ENCODE measurements at places on chromosomes 7 and 10.

GRCh38 chr10:77564731-77565589, 72.6 kb downstream of the KCNMA1 start:
- no peak for DNase-seq

- DNase-seq, result no peak
Measured at GRCh38 chr7:9307131-9307530, 873.7 kb downstream of the NXPH1 start.

DNA sequence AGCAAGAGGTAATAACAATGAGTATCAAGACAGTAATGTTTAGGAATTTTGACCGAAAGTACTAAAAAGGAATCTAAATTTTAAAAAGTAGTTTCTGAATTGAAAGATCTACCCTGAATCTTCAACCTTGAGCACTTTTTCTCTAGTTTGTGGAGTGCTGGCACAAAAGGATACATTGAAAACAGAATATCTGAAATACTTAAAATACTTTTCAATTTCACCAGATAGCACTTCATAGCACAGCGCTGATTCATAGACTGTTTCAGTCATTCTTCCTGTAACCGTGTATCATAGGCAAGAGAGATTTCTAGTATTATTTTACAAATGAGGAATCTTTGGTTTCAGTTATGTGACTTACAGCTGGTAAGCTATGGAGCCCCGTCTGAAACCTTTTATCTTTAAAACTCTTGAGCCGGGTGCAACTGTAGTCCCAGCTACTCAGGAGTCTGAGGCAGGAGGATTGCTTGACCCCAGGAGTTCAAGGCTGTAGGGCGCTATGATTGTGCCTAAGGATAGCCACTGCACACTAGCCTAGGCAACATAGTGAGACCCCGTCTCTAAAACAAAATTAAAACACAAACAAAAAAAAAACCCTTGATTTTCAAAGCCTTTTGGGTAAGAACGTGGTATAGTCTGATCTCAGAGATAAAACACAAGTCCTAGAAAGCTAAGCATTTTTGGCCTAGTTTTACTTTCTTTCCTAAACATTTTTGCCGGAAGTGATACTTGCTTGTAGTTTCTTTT, 35.1 kb downstream of the FHIP2A start:
- no peak for DNase-seq

DNA sequence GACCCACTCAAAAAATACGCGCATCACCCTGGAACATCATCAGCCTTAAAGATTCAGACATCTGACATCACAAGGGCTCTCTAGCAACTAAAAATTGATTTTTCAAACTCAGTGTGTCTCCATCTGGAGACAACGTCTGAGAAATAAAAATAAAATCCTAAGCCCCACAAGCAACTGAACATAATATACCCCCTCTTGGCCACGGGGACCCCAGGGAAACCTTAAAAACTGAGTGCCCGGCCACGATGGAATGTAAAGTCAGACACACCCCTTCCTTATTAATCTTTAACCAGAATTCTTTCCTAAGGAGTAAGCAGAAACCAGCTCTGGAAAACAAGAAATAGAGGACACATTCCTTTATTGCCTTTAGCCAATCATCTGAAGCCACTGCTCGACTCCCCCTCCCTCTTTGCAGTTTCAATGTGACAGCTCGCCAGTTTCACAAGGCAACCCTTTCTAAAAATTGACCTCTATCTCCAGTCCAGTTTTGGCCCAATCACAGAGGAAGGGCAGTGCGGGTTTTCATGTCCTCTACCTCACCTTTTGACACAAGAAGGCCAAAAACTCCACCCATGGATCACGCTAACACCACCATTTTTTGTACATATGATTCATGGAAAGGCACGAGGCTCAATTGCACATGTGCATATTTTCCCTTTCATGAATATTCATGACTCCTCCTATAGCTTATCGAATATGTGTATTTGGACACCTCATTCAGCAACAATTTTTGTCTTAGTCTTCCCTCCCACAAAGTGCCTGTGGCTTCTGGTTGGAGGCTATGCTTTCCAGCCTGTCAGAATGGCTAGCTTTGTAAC, 24.2 kb downstream of the IFIT3 start:
- DNase-seq, result no peak

DNA sequence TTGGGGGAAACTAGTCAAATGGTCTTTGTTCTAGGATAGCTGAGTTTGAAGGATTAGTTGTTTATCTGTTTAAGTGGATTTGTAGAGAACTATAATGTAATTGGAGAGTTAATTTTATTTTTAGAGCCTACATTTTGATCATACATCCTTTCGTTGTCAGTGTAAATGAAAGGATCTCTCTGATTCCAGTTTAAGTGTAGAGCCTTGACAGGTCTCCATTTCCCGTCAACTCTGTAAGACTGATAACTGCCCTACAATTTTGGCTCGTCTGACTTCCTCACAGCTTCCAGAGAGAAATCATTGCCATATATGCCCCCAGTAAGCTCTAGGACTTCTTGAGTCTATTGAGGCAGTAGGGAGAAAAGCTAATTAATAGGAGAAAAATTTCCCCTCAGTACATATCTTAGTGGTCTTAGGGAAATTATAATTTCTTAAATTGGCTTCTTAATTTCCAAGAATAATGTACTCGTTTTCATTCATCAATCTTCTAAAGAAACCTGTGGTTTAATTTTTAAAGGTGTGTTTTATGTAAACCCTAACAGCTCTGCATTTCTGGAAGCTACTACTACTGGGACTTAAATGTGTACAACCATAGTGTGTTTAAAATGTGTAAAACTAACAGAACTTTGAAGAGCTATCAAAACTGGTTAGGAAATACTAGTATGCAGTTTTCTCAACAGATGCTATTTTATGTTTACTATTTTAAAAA, 3.8 kb downstream of the KMT2E start:
- DNase-seq, result no peak

- DNase-seq, result no peak
Measured at GRCh38 chr10:18866852-18867251, 181.7 kb upstream of the MALRD1 start.

GRCh38 chr10:80260295-80261243, 28.9 kb downstream of the MAT1A start:
- no peak for DNase-seq

DNA sequence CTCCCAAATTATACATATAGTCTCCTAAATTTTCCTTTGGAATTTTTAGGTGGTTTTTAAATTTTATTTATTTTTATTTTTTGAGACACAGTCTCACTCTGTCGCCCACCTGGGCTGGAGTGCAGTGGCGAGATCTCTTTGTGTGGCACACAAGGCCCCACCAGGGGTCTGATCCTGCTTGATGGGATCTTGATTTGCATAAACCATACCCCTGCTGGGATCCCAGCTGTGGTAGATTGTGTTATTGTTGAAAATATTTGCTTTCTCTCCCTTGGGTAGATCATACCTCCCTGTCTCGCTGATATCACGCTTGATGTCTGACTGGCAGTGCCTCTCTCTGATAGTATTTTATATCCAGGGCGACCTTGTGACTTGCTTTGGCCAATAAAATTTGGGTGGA, 5.6 kb upstream of the MUC3A start:
- no peak for DNase-seq

- no peak for DNase-seq
Measured at GRCh38 chr10:51386248-51386885, 312.1 kb downstream of the PRKG1 start.

DNA sequence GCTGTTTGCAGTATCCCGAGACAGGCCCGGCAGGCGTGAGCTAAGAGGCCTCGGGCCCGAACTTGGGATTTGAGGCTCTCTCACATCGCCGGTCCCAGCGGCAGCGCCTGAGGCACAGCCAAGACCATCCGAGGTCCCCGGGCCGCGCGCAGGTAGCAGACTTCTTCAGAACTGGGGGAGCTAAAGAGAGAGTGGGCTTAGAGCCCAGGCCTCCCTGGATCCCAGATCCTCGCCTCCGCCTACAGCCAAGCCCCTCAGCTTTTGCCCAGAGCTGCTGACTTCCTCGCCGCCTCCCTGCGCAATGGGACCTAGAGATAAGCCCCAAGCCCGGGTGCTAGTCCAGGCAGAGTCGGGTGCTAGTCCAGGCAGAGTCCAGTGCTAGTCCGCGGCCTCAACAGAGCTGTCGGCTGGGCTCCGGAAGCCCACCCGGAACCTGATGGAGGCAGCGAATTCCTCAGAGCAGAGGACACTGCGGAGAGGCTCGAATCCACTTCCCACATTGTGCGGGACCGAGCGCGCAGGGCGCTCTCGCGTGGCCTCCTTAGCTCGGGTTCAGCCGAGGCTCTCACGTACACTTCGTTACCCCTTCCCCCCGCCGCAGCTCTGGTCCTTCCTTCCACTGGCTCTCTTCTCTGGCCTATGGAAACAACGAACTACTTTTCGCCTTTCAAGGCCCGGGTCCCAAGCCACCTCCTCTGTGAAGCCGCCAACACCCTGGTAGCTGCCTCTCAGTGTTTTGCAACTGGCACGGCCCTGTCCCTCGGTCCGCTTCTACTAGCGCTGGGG, 5.8 kb downstream of the LBX1 start:
- no peak for DNase-seq

DNA sequence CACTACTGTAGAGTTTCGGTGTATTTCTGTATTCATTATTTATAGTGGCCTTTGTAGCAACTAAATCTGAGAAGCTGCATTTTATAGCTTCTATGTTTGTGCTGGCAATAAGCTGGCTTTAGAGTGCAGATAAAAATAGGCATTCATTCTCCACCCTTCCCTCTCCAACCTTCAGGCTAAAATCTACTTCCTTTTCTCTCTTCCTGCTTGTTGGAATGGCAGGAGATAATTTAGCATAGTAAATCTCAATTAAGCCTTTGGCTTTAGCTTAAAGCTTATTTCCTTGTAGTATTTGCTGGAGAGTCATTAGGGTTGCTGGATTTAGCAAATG, 58.5 kb downstream of the CPVL start:
- no peak for DNase-seq

DNA sequence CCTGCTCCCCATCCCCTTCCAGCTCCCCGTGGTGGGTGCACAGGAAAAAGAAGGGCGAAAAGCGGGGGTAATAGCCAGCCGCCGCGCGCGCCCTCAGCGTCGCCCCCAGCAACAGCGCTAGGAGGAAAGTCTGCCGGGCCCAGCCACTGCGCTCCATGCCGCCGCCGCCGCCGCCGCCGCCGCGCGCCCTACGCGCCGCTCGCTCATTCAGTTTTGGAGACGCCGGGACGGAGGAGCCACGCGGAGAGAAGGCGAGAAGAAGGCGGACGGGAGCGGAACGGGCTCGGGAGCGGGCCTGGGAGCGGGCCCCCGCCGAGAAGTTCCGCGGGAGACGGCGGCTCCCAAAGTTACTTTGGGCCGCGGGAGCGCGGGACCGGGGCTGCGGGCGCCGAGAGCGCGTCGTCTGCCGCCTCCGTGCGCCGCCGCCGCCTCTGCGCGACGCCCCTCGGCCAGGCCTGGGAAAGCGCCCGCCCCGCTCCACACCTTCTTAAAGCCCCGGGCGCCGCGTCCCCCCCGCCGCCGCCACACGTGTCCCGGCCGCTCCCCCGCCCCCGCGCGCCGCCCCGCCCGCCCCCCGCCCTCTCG, at the start of gene RELN:
TSS of gene RELN (minus strand) at position 459 of the 585 bp plus-strand sequence. CDS start at position 157, 302 bp downstream.
- DNase-seq, result no peak

- no peak for DNase-seq
Measured at GRCh38 chr10:126704649-126705048, 34.2 kb upstream of the C10orf90 start.

DNA sequence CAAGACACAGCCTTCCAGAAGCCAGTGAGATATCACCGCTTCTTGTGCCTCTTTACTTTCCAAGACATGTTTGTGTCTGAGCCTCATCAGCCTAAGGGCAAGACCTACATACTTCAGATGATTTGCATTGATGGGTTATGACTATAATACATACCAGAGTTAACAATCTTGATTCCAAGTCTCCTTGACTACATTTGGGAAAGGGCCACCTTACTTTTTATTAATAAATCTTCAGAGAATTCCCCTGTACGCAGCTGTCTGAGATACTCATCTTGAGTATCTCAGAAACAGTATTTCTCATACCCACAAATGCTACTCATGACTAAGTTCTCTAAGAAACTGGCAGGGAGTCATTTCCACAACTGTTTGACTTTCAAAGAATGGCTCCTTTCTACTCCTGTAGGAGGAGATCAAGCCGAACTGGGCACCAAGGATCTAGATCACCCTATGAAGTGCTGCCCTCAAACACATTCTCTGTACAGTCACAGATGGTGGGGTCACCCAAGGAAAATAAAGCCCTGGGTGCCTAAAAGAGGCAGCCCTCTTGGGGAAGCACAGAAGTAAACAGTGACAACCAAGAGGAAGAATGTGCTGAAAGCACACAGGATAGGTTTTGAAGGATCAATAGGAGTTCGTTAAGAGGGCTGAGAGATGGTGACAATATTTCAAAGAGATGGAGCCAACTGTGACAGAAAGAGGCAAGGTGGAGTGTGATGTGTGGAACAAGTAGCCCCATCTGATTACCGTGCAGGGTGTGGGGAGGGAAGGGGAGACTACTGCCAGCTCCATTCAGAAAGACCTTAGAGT, 138.9 kb downstream of the JAZF1 start:
- DNase-seq, result no peak

GRCh38 chr10:32150532-32151101, 94.4 kb upstream of the KIF5B start:
- DNase-seq, result no peak

GRCh38 chr10:70664702-70665195, 7.6 kb upstream of the ADAMTS14 start:
- no peak for DNase-seq

GRCh38 chr7:12839508-12840153, 152.2 kb downstream of the ARL4A start:
- no peak for DNase-seq

DNA sequence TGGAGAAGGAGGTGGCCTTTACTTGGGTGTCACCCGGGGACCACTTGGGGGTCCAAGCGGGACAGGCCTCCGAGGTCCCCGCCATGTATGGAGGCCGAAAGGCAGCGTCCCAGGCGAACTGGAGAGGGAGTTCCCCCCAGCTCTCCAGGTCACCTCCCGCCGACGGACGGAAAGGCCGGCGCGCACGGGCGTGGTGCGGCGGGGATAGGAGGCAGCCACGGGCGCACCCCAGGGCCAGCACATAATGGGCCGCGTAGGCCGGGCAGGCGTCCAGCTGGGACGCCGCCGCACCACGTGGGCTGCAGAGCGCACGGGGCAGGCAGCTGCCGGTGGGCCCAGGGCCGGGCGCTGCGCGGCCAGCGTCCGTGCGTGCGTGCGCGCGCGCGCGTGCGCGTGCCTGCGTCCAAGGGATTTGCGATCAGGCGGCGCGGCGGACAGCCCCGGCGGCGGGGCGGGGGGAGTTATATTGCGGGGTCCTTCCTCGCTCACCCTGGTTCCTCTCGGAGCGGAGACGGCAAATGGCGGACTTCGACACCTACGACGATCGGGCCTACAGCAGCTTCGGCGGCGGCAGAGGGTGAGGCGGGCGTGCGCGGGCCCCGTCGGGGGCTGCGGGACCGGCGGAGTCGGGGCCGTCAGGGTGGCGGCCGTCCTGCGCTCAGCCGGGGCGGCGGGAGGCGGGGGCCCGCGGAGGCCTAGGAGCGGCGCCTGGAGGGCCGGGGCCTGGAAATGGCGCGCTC, at the start of gene EIF4H:
TSS of gene EIF4H (plus strand) at position 491 of the 740 bp plus-strand sequence. CDS start at position 519, 28 bp downstream.
- DNase-seq, result peak; percentile 84
